ENCODE measurements at places on chromosomes 11 and 22. TPM values are rescaled to one million over a fixed set of nuclear protein-coding genes. Genes with fewer than 3 reads are reported as not detected.

OR10D3 gene
- total RNA-seq: not detected

SLC22A25 gene
- not detected for total RNA-seq

TRIM6 gene
- total RNA-seq: 0.42 TPM

TRIM29 gene
- total RNA-seq: not detected

PARVA gene
- total RNA-seq: 62.8 TPM

RIMBP3C gene
- 0.08 TPM for total RNA-seq

CRYBB2 gene
- total RNA-seq: not detected

UBQLN3 gene
- total RNA-seq: not detected

TP53AIP1 gene
- not detected for total RNA-seq
